Smooth muscle cell of bladder (primary cell): ENCODE measurements at places on chromosomes 4 and X. TPM values are rescaled to one million over a fixed set of nuclear protein-coding genes. Genes with fewer than 3 reads are reported as not detected.

CENPE gene
- 1.7 and 2.1 TPM in 2 replicates for total RNA-seq

MAGEC2 gene
- 0.09 and 0.14 TPM in 2 replicates for total RNA-seq

NSG1 gene
- 2.4 and 19.9 TPM in 2 replicates for total RNA-seq

CLNK gene
- total RNA-seq, result not detected in 2 replicates

PPARGC1A gene
- total RNA-seq, result 0.37 and 0.43 TPM in 2 replicates
